ENCODE measurements at places on chromosomes 6 and 20.

DNA sequence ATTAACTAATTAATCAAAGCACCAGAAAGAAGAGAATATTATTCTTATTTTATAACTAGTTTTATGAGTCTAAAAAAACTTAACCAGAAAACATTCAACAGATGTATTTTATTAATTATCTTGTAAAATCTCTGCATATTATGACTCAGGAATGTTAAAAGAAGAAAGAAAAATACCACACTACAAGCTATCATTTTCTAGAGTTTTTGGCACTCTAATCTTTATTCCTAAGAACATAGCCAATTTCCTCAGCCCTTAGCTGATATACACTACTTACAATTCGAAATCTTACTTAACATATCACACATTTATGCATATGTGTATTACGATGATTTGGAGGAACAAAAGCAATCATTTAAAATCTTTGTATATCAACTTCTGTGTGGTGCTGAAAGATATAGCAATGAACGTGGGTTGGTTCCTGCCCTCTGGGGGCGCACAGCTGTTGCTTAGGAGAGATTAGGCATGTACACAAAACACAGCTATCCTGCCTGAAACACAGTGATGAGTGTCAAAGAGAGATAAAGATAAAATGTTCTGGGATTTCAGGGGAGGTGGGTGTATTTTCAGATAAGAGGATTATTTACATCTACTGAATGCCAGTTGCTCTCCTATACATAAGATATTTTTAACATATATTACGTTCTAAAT lies 404.5 kb downstream of the SYNE1 start:
- DNase-seq, result peak; percentile 17

GRCh38 chr20:48411919-48412522 lies 415.8 kb downstream of the PREX1 start:
- no peak for DNase-seq

DNA sequence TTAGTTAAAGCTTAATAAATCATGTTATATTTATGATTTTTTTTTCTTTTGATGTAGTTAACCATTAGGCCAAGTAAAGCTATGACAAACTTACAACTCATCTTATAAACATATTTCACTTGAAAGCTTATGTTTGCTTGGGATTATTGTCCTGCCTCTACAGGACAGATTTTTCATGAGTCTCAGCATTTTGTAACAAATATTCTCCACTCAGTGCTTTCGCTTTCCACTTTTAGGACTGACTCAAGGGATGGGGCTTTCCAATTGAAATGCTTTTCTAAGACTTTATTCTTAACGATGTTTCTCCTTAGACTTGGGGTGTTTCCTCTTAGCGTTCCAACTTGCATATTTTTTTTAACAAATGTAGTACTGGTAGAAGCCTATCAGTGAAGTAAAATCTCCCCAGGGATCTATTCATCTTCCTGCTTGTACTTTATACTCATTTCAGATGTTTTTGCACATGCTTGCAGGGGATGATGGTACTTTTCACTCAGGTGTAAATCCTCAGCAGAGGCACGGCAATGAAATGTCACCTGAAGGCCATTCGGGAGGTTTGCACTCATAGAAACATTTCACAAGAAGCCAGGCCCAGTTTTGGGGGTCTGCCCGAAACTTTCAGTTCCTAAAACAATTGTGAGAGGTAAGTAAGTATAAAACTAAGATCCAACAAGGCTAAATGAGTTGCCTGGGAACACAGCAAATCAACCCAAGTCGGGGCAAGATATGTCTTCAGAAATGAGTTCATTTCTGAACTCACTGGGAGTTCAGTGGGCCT lies 298.1 kb upstream of the FOXQ1 start:
- DNase-seq, result no peak

DNA sequence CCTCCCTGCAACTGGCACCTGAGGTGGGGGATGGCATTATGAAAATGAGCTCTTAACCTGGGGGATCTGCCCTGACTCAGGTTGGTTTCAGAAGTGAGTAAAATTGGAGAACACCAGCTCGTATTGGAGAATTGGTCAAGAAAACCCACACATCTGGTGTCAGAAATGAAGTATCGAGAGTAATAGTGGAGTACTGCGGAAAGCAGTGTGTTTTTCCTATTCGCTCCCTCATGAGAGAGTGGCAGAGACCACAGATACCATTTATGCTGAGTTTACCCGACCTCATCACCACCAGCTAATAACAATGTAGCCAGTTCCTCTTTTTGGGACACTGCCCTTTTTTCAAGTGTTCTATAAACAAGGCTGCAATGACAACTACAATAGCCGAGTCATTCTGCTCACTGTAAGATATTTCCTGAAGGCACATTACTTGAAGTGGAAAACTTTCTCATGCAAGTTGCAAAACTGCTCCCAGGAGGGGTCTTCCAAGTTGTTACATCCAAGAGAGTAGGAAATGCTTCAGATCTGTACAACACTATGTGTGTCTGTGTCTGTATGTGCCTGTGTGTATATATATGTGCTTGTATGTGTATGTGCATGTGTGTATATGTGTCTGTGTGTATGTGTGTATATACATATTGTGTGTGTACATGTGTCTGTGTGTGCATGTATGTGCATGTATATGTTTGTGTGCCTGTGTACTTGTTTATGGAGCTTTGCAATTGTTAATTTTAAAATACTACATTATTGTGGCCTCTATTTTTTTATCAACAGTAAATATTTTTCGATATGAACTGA lies 106.0 kb upstream of the CST7 start:
- no peak for DNase-seq

DNA sequence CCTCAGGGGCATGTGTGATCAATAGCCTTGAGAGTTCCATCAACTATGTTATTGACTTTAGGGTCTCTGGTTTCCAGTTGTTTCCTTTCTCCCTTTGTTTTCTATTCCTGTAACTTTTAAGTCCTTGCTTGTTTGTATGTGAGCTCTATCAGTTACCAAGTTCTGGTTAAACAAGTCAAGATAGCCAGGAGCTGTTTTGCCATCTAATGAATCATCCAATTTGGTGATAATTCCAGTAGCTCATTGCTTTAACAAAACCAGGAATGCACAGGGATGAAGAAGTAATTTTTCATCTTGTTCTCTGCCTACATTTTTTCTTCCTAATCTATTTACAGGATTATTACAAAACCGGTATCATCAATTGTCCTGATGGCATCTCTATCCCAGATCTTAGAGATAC lies 36.5 kb downstream of the KCTD20 start:
- DNase-seq, result no peak

Measured in CD4-positive, alpha-beta T cell treated with Interleukin-2 at 100 ng/mL for 4 hours (primary cell).